ENCODE measurements at places on chromosomes 3 and 15. TPM values are rescaled to one million over a fixed set of nuclear protein-coding genes. Genes with fewer than 3 reads are reported as not detected.

Gene ITGA11
- total RNA-seq = 54.2 TPM

Gene TMEM207
- total RNA-seq = not detected

- DNase-seq = no peak
These were observed 7.1 kb downstream of the LRRK1 start for GRCh38 chr15:100926258-100926657.

- no peak for DNase-seq
These were observed 326.8 kb downstream of the MFSD1 start for GRCh38 chr3:159128628-159129027.

- no peak for DNase-seq
These were observed 402.1 kb upstream of the CNTN6 start for GRCh38 chr3:690770-691169.

Measured in glomerular endothelial cell (primary cell).